ENCODE measurements at places on chromosomes 6 and 20.

DNA sequence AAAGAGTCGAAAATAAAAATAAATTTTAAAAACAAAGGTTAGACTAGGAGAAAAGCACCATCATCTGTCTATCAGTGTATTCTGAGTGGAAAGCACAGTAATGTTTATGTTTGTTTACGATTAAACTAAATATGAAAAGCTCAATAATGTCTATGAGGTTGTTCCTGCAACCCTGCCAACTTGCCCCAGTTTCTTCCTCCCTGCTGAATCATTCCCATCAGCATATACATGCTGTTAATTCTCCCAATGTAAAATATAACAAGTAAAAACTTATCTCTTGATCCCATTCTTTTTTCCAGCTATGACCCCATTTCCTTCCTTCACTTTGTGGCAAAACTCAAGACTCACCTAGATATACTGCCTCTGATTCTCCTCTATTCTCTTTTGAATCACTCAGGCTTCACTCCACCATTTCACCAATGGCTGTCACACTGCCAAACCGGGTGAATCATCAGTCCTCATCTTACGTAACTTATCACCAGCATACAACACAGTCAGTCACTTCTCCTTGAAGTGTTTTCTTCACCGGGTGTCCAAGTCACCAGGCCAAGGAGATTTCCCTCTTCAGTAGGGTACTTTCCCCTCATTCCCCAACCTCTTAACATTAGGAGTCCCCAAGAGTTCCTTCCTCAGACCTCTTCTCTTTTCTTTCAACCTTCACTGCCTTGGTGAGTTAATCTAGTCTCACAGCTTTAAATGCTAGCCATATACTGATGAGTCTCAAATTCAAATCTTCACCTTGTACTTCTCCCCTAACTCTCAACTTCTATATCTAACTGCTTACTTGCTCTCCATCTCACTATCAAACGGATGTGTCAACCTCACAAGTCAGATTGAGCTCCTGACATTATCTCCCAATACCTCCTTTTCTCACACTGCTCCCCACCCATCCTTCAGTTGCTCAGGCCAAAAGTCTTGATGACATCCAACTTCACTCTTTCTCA lies 6.2 kb downstream of the TMEM242 start:
- DNase-seq = peak; percentile 86

GRCh38 chr6:130162421-130162820 lies 60.3 kb downstream of the SAMD3 start:
- DNase-seq = no peak

GRCh38 chr20:1776681-1777475 lies 118.3 kb upstream of the SIRPA start:
- DNase-seq = peak; percentile 81

DNA sequence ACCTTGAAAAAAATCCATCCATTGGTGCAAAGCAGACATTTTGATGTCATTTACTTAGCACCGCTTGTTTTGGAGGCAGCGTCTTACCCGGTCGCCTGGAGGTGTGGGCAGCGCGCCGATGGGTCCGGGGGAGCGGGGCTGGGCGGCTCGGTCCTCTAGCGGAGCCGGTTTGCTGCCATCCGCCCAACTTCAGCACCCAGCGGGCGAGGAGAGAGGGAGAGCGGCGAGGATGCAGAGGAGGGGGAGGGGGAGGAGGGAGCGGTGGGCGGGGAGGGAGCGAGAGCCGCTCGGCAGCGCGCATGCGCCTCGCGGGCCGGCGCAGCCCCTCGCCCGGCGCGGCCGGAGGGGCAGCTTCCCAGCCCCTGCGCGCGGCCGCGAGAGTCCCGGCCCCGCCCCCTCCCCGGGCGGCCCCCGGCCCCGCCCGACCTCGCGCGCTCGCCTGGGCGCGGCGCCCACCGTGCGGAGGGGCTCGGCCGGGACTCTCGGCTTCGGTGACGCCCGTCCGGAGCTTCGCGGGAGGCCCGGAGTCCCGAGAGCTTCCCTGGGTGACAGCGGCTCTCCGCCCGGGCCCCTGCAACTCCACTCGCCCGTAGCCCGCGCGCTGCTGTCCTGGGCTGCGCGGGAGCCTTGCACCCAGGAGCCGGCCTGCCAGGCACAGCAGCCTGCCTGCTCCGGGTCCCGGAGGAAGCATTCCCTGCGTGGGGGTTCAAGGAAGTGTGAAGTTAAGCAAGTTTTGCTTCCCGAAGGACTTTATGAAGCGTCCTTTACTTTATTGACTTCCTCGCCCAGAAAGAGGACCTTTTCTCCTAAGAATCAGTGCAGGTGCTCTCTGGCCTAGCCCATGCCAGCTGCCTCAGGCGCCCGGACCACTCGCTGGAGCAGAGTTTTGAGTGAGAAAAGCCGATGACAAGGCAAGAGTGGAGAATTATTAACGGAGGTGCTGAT lies at the start of gene RGS17:
TSS of gene RGS17 (minus strand) at position 246 of the 945 bp plus-strand sequence. CDS start 87,264 bp downstream, outside the sequence.
- DNase-seq = peak; percentile 21

DNA sequence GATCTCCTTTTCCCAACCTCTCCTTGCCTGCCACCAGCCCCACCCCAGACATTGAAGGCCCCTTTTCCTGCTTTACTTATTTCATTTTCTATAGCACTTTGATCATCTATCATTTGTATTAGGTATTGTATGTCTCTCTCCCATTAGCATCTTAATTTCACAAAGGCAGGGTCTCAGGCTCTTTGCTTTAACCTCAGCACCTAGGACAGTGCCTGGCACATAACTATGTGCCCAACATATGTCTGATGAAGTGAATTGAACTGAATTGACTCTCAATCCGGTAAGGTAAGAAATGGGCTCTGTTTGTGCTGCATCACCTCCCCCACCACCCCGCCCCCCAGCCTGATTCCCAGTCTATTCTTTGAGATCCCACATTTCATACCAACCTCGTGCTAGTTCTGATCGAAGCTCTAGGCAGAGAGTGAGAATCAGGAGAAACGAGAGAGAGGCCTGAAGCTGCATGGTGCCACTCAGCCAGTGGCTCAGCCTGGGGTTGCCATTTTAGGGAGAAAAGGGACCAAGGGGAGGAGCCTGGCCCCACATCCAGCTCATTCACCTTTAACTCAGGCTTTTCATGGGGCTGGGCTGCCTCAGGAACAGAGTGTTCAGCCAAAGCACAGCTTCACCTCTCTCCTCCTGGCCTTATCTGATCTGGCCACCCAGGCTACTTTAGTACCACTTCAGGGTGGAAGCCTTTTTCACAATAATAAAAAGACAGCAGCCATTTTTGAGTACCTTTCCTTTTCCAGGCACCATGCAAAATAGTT lies at the start of gene SPINT3:
TSS of gene SPINT3 (minus strand) at position 476 of the 767 bp plus-strand sequence. CDS start at position 462, 14 bp downstream.
- no peak for DNase-seq

- DNase-seq = no peak
Observed at GRCh38 chr20:34983995-34984735, 28.5 kb downstream of the MYH7B start.

GRCh38 chr6:45174045-45174444 lies 154.1 kb upstream of the RUNX2 start:
- no peak for DNase-seq

- no peak for DNase-seq
Observed at GRCh38 chr6:107564589-107564951, 74.7 kb downstream of the SOBP start.

GRCh38 chr20:7463290-7463689 lies 477.0 kb downstream of the HAO1 start:
- no peak for DNase-seq

DNA sequence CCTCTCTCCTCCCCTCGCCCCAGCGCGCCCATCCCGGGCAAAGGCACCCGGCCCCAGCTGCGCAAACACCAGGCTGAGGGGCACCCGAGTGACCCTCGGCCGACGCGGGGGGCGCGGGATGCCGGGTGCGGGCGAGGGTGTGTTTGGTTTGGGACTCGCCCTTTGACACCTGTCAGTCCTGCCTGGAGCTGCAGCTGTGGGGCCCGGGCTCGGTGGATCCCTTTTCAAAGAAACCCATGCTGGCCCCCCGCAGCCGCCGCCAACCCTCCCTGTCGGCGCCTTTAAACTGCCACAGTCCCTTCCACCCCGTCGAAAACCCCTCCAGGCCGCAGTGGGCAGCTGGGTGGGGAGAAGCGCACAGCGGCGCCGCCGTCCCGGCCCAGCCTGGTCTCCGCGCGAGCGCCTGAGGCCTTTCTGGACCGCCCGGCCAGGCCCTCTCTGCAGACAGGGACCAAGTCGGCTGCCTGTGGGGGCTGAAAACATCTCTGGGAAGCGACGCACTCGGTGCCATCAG lies 5.5 kb downstream of the FOXQ1 start:
- DNase-seq = no peak

- DNase-seq = peak; percentile 2
Observed at GRCh38 chr6:5764401-5764955, 242.2 kb downstream of the NRN1 start.

DNA sequence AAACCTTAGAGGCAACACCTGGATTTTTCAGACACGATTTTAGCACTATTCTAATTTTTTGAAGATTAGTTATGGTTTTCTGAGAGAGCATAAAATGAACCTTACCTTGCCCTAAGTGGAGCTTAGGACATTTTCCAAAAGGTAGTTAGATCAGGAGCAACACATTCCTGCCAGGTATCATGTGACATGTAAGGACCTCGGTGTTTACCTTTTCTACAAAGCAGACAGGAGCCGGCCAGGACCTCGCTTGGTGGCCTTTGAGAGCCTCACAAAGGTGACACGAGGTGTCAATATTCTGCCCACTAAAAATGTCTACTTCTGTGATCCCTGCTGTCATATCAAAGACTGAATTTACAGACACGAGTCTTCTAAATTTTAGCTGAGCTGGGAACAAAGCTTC lies 174.9 kb downstream of the SMOC2 start:
- no peak for DNase-seq

DNA sequence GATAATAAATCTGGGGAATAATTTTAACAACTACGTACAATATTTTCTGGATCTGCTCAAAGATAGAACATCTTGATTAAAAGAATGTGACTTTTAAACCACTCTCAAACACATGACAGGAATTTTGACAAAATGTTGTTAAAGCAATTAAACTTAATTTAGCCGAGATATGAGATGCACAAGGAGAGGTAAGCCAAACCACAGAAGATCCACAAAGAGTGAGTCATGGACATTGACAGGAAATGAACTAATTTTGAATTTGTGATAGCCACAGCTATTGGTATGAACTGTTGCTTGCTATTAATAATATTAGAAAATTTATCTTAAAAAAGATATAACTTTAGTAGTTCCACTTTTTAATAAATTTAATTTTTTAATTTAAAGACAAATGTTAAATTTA lies 27.8 kb upstream of the VGLL2 start:
- DNase-seq = no peak

Data from HFFc6 (cell line).